M059J (cell line): ENCODE measurements at places on chromosomes 6 and 20.
A peak's percentile ranks its signal among the peaks of the same experiment; 100 is the strongest.

GRCh38 chr6:73803562-73804241 lies 107.7 kb downstream of the CD109 start:
- peak; percentile 92 for DNase-seq

- DNase-seq, result no peak
Observed at GRCh38 chr20:18922251-18922650, 108.7 kb downstream of the SCP2D1 start.

DNA sequence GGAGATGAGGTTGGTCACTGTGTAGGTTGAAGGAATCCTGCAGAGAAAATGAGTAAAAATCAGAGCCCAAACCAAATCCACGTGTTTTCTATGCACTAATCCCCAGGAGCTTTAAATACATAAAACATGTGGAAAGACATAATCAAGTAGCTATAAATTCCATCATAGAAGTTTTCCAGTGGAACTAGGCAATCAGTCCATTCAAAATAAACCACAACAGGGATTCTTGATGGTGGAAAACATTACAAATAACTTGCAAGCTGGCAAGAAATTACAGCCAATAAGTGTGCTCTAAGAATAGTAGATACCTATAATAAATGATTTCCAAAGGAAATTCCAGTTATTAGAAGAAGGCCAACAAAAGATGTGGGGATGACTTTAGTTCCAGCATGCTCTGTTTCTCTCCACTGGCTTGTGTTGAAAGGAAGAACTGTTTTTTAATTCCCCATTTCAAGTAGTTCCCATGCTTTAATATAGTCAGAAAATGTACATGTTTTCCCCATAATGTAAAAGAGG lies 49.8 kb upstream of the ADGRG6 start:
- DNase-seq, result no peak

DNA sequence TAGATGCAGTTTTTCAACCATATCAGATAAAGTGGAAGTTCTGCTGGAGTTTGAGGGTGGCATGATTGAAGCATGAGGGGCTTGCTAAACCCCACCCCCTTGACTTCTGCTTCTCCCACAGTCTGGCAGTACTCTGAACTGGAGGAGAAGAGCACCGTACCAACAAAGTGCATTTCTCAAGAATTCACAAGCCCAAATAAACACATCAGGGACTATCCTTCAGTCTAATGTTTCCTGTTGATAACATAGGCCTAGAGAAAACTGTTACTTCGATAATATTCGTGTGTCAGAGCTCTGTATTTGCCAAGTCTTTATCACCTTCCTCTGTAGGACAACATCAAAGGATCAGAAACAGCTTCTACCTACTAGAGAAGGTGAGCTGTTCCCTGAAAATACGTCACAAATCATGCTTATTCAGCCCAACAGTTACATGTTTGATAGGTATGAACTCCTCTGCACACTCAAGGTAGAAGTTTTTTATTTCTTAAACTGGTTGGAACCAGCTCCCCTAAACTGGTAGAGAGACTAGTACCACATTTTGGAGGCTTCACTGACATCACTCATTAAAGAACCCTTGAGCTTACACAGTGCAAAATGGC lies 153.2 kb upstream of the PRND start:
- DNase-seq, result no peak

- DNase-seq, result no peak
Observed at GRCh38 chr6:19789100-19789803, 47.9 kb upstream of the ID4 start.

GRCh38 chr6:5128351-5128750 lies 43.2 kb downstream of the PPP1R3G start:
- no peak for DNase-seq

DNA sequence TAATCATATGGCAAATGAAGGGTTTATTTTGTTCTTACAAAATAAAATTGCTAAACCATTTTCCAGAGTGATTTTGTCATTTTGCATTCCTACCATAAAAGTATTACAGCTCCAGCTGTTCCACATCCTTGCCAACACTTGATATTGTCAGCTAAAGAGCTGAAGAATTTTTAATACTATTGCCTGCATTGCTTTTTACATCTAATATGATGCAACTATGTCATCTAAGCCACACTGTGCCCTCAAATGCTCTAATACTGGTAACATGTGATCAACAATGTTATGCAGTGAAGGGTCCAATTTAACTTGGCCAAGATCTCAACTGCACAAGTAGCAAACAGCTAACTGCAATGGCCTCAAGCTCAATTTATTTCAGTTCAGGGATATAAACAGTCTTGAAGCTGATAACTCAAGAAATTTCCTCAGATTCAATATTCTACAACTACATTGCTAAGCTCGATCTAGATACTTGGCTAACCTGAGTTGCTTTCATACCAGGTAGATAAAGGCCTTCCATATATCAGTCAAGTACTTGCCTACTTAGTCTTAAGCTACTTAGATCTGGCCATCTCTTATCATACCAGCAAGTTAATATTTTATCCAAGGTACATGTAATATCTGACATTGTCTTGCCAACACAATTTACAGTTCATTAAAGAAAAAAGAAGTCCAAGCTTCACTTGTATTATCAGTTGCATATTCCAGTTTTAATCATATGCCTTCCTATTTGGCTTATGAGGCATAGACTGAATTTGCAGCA lies 17.0 kb downstream of the AKIRIN2 start:
- DNase-seq, result no peak

GRCh38 chr6:47716207-47716606 lies 17.8 kb downstream of the ADGRF4 start:
- DNase-seq, result no peak

GRCh38 chr6:108560463-108561308 lies at the start of gene FOXO3:
FOXO3 (plus strand) TSS chr6:108560917; CDS start chr6:108561209, 292 bp downstream.
- DNase-seq, result peak; percentile 91

DNA sequence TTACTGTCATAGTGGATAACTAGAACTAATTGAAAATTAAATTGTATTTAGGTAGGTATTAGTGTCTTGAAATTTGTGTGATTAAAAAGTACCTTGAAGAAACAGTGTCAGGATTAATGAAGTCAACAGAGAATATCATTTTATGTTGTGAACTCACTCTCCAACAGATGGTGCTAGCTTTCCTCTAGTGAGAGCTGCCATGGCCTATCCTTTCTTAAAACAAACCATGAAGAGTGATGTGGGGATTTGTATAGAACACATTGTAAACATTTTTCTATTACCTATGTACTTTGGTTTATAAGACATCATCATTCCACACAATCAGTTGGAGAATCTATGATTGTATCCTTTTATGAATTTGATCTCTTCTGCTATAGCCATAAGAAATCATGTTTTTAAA lies 4.8 kb upstream of the SRSF12 start:
- peak; percentile 37 for DNase-seq

DNA sequence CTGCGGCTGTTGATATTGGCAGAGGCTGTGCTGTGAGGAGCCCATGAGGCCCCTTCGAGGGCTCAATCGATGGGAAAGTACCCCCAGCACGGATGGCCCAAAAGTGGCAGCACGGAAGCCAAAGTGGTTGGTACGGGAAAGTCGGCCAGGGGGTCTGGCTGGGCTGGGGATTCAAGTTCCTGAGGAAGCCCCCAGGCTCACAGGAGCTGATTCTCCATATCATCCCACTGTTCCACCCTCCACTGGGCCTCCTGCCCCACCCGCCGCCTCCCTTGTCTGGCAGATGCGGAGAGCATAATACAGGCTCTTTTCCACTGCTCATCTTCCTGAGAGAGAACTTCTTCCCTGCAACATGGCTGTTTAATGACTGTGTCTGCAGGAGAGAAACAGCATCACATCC lies 217.8 kb upstream of the CST7 start:
- DNase-seq, result no peak

DNA sequence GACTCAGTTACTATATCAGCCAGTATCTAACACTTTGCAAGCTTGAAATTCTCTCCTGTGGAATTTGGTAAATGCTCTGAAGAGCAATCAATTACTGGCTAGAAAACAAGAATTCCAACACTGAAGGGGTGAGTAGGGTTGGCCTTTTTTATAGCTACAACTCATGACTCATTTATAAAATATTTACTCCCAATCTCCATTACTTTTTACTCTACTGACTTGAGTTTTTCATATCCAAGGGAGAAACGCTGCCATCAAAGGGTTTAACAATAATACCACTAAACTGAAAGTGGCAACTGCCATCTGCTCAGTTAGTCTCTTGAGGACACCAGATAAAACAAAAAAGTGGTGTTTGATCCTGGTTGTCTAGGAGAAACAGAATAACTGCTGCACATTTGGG lies 203.1 kb downstream of the UBE3D start:
- DNase-seq, result peak; percentile 92
